Stimulated activated CD4-positive, alpha-beta T cell treated with anti-CD3 and anti-CD28 coated beads, Interleukin-12 subunit alpha, Interleukin-12 subunit beta, amount 100 ng/mL, for 48 hours (primary cell): ENCODE measurements at places on chromosomes 2 and 18.

DNA sequence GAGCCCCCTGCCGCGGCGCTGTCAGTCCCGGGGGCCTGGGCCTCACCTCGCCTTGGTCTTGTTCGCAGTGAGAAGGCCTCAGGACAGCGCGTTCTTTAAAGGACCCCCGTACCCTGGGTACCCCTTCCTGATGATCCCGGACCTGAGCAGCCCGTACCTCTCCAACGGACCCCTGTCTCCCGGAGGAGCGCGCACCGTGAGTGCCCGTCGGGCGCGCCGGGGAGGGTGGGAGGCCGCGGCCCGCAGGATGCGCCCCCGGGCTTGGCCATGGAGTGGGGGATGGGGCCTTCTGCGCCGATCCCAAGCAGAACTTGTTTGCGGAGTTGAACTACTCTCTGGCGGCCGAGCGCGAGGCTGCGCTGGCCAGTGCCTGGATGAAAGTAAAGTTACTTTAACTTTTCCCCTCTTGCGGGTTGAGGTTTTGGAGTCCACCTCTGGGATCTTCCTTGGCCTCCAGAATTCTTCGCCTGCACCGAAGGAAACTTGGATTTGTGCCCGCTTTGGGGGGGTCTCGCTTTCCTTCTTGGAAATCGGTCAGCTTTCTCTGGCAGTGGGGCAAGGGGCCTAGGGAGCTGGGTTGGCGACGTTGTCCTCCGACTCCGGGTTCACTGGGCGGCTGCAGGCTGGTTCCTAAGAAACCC lies 1.2 kb downstream of the TCF7L1 start:
- DNase-seq, result no peak

DNA sequence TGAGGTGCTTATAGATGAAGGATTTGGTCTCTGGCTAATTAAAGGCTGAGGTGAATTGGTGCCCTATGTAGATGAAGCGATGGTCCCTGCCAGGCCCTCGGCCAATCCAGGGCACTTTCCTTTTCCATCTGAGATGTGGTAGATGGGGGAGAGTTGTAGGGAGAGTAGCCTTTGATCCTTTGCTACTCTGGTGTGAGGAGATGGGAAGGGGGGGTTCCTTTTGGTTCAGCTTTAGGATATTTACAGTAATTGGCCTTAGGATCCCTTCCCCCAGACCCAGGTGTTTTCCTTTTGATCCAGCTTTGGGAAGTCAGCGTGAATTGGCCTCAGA lies 5.4 kb upstream of the ZC3H8 start:
- DNase-seq, result no peak

DNA sequence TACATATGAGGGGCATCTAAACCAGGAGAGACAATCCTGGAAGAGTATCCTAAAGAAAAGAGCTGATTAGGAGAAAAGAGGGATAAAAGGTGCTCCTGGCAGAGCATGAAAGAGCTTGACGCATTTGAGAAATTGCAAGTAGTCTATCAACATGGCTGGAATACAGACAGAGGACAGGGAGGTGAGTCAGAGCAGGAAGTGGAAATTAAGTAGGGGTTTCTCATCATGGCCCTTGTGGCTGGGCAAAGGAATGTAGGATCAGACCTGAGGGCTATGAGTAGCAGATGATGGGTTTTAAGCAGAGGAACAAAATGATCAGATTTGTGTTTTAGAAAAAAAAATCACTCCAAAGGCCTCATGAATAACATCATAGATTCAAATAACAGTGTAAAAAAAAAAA lies 49.2 kb upstream of the UGP2 start:
- DNase-seq, result no peak

GRCh38 chr2:172094294-172095145 lies 8.2 kb downstream of the DLX2 start:
- DNase-seq, result no peak

DNA sequence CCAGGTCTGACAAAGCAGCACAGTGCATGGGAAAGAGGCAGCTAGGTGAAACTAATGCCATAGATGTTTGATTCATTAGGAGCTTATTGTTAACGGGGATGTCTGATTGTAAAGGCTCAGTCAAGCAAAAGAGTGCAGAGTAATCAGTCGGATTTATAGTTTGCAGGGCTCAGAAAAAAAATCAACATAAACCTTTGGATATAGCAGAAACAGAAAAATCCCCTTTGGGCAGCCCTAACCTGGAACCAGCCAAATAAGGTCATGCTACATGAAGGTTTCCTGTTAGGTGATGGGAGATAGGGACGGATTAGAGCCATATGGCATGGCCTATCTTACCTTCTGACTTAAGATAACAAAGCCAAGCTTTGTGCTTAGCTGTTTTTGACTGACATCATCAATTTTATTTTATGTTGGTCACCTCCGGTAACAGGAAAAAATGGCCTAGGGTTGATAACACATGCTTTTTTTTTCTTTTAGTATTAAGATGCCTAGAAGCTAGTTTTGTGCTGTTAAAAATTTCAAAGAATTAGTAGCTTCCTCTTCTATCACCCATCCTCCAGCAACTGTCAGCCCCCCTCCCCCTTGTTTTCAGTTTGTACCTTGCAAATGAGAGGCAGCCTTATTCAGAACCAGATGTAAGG lies 60.7 kb upstream of the ZEB2 start:
- DNase-seq, result no peak

- DNase-seq, result no peak
These were observed 17.7 kb upstream of the ACOXL start for GRCh38 chr2:110714452-110715224.

GRCh38 chr18:29377346-29377745 lies 1200.4 kb upstream of the CDH2 start:
- no peak for DNase-seq

DNA sequence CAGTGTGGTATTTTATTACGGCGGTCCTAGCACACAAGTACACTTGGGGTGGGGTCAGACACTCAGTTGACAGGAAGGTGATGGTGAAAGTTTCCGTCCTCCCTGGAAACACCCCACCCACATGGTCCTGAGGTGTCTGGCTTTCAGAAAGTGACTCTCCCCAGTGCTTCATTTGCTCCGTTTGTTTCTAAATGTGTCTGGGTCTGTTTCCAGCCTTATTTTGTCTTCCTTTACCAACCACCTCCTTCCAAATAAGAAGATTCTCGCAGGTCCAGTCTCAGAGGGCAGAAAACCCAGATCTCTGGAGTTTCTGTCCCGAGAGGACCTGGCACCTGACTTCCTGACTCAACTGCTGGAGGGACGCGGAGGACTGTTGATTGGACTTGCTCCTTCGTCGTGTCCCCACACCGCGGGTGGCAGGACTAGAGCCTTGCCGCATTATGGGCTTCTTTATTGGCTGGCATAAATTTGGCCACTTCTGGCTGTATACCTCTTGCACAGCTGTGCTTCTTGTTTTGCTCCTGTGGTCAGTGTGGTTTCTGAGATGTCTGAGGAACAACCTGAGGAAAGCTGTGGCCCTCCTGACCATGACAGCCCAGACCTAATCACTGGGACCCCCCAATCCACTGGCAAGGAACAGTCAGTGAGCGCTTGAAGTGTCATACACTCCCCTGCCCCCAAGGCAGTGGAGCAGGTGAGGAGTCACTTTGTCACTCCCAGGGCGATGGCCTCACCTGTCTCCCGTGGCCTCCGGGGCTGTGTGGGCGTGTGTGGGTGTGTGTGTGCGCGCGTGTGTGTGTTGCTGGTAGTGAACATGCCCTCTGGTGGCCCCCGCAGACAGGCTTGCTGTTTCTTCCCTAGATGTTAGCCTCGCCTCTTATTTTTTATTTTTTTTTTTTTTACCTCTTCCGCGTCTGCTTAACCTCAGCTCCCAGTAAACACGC lies 45.6 kb downstream of the MEX3C start:
- peak; percentile 61 for DNase-seq

DNA sequence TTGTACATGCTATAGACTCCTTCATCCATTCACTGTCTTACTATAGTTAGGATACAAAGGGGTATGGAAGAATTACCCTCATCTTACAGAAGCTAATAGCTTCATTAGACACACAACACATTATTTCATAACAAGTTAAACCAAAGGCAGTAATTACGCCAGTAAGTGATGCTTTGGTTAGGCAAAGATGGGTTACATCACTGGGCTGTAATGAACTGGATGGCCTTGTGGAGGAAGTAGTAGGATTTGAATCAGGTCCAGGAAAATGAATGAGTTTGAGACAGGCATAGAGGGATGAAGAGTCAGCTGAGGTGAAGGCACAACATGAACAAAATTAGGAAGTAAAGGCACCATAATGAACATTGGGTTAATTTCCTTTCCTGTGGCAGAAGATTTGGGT lies 80.1 kb downstream of the SOCS6 start:
- no peak for DNase-seq

- DNase-seq, result no peak
These were observed 7.2 kb downstream of the RAB11FIP5 start for GRCh38 chr2:73105511-73105971.

DNA sequence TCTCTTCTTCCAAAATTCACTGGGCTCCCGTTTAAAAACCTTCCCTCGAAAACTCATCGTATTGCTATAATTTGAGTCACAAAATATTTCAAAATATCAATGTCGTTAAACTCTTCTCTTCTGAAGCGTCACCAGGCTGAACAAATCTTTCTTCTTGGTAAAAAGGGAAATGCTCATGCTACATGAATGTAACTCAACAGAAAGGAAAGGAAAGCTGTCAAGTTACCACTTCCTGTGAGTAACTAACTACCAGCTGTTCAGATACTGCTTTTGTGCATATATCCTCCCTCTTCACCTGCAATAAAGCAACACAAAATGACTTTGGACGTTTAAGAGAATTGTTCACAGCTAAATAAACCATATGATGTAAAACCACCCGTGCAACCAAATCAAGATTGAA lies 95.4 kb downstream of the DOCK10 start:
- no peak for DNase-seq

DNA sequence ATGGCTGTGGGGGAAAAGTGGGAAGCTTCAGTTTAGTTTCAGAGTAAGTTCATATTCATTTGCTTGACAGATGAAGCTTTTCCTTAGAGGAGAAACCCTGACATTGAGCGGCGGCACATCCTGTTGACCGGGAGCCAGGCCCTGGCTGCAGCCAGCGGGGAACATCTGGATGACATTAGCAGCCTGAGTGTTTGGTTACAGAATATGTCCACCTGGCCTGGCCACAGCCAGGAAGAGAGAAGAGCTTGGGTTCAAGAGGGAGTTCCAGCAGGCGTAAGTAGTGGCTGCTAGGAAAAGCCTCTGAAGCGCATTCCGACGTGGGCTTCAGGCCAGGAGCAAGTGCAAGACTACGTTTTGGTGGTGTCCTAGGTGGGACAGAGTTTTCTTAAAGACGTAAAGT lies 144.9 kb upstream of the MYCN start:
- DNase-seq, result no peak

GRCh38 chr2:55014962-55015939 lies 35.0 kb downstream of the RTN4 start:
- peak; percentile 41 for DNase-seq

GRCh38 chr18:31511098-31511497 lies 13.1 kb downstream of the DSG2 start:
- no peak for DNase-seq

DNA sequence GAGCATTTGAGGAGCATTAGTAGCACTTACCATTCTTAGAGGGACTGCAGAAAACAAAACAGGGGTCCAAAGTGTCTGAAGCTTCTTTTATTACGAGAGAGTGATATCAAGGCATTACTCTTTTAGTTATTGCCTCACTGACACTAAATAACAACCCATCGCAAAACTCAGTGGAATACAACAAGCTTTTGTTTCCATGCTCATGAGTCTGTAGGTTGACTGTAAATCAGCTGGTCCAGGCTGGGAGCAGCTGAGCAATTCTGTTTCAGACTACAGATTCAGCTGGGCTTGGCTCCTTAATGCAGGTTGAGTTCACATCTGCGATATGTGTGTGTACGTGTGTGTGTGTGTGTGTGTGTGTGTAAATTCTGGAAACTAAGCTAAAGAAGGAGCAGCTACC lies 501.8 kb upstream of the PKDCC start:
- DNase-seq, result no peak

DNA sequence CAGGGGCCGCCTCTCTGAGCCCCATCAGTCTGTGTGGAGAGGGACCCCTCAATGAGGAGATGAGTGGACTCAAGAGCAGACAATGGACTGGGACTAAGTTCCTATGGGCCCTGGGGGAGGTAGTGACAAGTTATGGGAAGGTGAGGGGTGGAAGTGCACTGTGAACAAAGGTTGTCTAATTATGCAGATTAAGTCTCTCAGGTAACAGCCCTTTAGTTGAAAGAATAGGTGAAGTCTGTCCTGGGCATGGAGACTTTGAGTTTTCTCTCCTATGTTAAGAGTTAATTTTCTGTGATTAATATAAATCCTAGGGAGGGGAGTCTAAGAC lies 243.8 kb downstream of the FAM210A start:
- no peak for DNase-seq

GRCh38 chr2:173544641-173545363 lies 190.1 kb downstream of the CDCA7 start:
- no peak for DNase-seq

- no peak for DNase-seq
These were observed 2.2 kb downstream of the STAMBP start for GRCh38 chr2:73830871-73831401.

DNA sequence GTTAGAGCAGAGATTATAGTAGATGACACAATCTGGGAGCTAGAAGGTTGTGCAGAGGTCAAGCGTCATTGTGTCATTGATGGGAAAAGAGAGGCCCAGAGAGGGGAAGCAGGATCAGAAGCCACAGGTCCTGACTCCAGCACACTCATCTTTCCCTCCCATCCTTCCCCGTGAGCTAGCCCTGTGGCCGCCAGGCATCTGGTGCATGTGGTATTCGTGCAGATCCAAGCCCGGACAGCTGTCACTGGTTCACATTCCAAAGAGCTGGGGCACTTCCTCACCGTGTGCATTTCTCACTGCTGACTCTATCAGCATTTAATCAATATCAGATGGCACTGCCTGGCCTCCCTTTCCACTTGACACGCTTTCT lies 94.1 kb upstream of the THOC1 start:
- no peak for DNase-seq

GRCh38 chr2:176774766-176775451 lies 437.7 kb upstream of the HNRNPA3 start:
- DNase-seq, result no peak

DNA sequence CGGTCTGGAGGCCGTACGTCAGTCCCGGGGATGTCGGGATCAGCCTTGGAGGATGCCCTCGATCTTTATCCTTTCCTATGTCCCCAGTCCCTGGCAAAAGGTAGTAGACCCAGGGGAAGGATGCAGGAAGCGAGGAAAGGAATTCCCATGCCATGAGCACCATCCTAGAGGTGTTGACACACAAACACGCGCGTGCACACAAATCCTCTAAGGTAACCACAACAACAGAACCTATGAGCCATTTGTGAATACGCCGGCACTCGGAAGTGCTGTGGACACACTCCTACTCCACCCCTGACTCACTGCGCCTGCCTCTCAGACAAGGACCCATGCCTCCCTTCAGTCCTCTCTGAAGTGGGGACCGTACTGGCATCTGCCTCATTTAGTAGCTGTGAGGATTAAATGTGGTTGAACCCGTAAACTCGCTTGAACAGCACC lies 11.3 kb upstream of the MLPH start:
- DNase-seq, result peak; percentile 38
